ENCODE measurements at places on chromosomes 13 and 19. TPM values are rescaled to one million over a fixed set of nuclear protein-coding genes. Genes with fewer than 3 reads are reported as not detected.

CD22 gene
- not detected for total RNA-seq

COX6B2 gene
- total RNA-seq = not detected

TPP2 gene
- 55.9 TPM for total RNA-seq

SHC2 gene
- 1.0 TPM for total RNA-seq

C3 gene
- total RNA-seq = 42.7 TPM

CUL4A gene
- 170 TPM for total RNA-seq

CATSPERD gene
- total RNA-seq = not detected

ZNF540 gene
- total RNA-seq = 0.44 TPM

GPR18 gene
- total RNA-seq = not detected

CLEC17A gene
- under 0.01 TPM for total RNA-seq

STAP2 gene
- total RNA-seq = 5.5 TPM

RYR1 gene
- total RNA-seq = under 0.01 TPM

FFAR2 gene
- total RNA-seq = not detected

CYP4F3 gene
- total RNA-seq = not detected

LRG1 gene
- total RNA-seq = not detected

NCAN gene
- total RNA-seq = under 0.01 TPM

ZNF584 gene
- 33.2 TPM for total RNA-seq

CCDC70 gene
- total RNA-seq = not detected

SPC24 gene
- 111 TPM for total RNA-seq

ANKRD24 gene
- 1.0 TPM for total RNA-seq

HPN gene
- not detected for total RNA-seq

DIAPH3 gene
- total RNA-seq = 19.6 TPM

DCT gene
- 0.17 TPM for total RNA-seq

TEX26 gene
- total RNA-seq = 0.44 TPM

ZNF677 gene
- total RNA-seq = 17.4 TPM

EFNA2 gene
- not detected for total RNA-seq

GRK1 gene
- total RNA-seq = 0.15 TPM

ZNF649 gene
- total RNA-seq = 3.8 TPM

GNA15 gene
- total RNA-seq = under 0.01 TPM

ARHGAP33 gene
- 10.0 TPM for total RNA-seq

PALM3 gene
- 0.99 TPM for total RNA-seq

GTF3A gene
- total RNA-seq = 135 TPM

SHISA7 gene
- not detected for total RNA-seq

CD33 gene
- not detected for total RNA-seq

ALOX5AP gene
- total RNA-seq = 0.29 TPM

ZNF667 gene
- total RNA-seq = 7.6 TPM

MED25 gene
- 26.9 TPM for total RNA-seq

LYL1 gene
- 0.99 TPM for total RNA-seq

ZNF99 gene
- not detected for total RNA-seq

SLC46A3 gene
- 5.1 TPM for total RNA-seq

KCNC3 gene
- not detected for total RNA-seq

NPAS1 gene
- not detected for total RNA-seq

RPS16 gene
- 236 TPM for total RNA-seq

CLEC11A gene
- total RNA-seq = 64.9 TPM

GAPDHS gene
- 0.17 TPM for total RNA-seq

ZNF709 gene
- total RNA-seq = 4.1 TPM

BRCA2 gene
- total RNA-seq = 16.3 TPM

JSRP1 gene
- 0.15 TPM for total RNA-seq

SULT2A1 gene
- not detected for total RNA-seq

CADM4 gene
- total RNA-seq = 3.8 TPM

Data from smooth muscle cell of trachea (primary cell).